MCF 10A (cell line): ENCODE measurements at places on chromosomes 12 and 14.

GRCh38 chr12:46519407-46519806, 146.8 kb upstream of the SLC38A2 start:
- no peak for DNase-seq

GRCh38 chr12:92921877-92922276, 7.2 kb downstream of the EEA1 start:
- no peak for DNase-seq

GRCh38 chr12:113162102-113163029, 12.8 kb downstream of the CFAP73 start:
- DNase-seq = peak; percentile 37

DNA sequence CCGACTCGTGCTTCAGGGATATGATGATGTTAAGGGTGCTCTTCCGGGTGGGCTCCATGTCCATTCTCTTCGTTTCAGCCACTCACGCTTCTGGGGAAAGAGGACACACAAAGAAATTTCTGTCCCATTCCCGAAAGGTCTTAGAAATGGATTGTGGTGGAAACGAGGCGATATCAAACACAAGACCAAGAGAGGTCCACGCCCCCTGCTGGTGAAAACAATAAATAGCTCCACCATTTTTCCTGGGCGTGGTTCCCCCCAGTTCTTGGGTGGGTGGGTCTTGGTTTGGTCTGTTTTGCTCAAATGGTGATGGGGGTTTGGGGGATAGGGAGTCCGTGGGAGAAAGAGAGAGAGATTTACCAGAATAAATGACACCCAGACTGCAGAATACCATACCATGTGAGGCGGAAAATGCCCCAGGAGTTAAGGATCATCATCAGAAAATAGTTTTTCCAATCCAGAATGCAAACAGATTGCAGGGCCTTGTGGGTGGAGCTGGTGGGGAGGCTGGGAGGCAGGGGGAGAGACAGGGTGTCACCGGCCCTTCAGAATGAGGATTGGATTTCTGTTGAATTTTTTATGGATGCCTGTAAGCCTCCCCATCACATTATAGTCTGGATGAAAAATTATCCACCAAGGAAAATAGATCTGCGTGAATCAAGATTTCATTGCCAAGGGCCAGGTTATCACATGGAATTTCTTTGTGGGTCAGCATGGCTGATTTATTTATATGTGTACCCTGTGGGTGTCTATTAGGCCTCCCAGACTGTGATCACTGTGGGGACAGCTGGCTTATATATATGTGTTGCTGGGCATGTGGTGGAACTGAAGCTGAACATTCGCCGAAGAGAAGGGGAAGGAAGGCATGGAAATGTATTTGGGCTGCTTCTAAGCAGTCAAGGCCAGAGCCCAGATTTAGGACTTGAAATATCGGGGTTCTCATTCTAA, 55.8 kb downstream of the SRRM4 start:
- DNase-seq = no peak

- no peak for DNase-seq
These were observed 12.9 kb downstream of the MMP14 start for GRCh38 chr14:22849212-22849819.

DNA sequence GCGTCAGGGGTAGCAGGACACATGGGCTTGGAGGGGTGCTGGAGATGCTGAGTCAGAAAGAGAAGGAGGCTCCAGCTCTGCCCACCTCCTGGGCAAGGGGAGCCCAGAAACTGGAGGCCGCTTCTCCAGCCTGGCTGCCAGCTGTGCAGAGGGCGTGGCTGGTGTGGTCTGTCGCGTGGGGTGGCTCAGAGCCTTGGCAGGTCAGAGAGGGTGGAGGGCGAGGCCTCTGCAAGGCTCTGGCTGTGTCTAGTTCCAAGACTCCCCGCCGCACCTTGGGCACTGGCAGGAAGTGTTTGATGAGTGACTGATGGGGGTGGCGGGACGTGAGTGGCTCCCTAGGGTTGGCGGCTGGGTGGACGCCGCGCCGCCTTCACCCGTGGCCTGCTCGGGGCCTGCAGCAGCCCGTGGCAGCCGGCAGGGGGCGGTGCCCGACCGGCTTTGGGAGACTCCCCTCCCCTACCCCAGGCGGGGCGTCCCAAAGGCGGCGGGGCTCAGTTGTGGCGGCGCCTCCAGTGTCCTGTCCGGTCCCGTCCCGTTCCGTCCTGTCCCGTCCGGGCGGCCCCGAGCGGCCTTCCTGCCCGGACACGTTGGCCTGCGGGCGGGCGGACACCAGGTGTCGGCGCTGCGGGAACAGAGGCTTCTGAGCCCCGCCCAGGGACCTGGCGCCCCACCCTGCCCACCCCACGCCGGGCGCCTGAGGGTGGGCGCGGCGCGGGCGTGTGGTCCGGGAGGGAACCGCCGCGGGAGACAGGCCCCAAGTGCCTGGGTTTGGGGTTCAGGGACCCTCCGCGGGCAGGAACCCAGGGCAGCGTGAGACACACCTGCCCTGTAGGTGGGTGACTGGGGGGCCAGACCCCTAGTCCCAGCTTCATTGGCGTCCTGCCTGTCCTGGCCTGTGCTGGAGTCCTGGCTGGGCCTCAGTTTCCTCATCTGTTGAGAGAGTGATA, 39.7 kb downstream of the KRT80 start:
- peak; percentile 91 for DNase-seq

GRCh38 chr12:116535241-116535640, 23.9 kb upstream of the MAP1LC3B2 start:
- no peak for DNase-seq

DNA sequence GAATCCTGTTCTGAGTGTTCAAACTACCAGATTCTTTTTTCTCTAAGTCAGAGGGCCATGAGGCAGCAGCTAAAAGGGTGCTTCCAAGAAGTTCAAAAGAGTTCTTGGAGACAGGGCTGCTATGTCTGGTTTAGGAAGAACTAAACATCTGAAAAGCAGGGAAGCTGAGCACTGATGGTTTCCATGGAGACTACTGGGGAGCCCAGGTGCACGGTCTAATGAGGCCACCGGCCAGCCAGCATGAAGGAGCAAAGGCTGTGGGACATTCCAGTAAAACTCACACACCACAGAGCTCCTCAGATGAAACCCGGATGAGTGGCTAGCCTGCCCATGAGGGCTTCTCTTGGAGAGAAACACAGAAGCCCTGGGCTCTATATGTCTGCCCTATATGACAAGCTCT, 97.3 kb downstream of the KCNK10 start:
- no peak for DNase-seq

- no peak for DNase-seq
These were observed 19.3 kb downstream of the OS9 start for GRCh38 chr12:57713209-57713608.

- DNase-seq = no peak
These were observed 96.5 kb upstream of the DAAM1 start for GRCh38 chr14:59091976-59092375.

GRCh38 chr12:29673346-29673745, 110.4 kb downstream of the TMTC1 start:
- peak; percentile 24 for DNase-seq

DNA sequence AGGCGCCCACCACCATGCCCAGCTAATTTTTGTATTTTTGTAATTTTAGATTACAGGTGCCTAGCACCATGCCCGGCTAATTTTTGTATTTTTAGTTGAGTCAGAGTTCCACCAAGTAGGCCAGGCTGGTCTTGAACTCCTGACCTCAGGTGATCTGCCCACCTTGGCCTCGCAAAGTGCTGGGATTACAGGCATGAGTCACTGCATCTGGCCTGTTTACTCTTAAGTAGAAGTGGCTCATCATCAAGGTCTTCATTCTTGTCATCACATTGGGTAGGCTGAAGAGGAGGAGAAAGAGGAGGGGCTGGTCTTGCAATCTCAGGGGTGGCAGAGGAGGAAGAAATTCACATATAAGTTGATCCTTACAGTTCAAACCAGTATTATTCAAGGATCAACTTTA, 152.4 kb upstream of the ATP2B1 start:
- peak; percentile 25 for DNase-seq

GRCh38 chr14:39175445-39176262, 600 bp downstream of the PNN start:
- DNase-seq = peak; percentile 27

GRCh38 chr12:112980491-112981158, 2.3 kb downstream of the OAS2 start:
- no peak for DNase-seq

DNA sequence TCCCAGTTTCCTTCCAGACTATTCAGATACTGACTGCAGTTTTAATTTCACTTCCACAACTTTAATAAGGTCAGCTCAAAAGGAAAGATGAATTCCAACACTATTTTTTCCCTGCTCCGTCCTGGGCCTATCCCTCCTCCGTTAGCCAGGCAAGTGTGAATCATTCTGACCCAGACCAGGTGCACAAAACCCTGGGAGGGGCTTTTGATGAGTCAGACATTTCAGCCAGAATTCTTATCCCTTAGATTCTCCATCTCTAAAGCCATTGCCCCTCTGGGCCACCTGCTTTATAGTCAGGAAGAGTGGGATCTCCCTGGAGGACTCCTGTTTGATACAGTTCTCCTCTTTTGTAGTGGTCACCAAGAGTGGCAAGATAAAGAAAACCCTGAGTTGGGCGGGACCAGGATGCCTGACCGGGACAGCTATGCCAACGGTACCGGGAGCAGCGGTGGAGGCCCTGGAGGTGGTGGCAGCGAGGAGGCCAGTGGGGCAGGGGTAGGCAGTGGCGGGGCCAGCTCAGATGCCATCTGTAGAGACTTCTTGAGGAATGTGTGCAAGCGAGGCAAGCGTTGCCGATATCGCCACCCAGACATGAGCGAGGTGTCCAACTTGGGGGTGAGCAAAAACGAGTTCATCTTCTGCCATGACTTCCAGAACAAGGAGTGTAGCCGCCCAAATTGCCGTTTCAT, 2.2 kb downstream of the ZC3H10 start:
- DNase-seq = peak; percentile 51

GRCh38 chr12:95997276-95997675, 1.1 kb upstream of the HAL start:
- no peak for DNase-seq

DNA sequence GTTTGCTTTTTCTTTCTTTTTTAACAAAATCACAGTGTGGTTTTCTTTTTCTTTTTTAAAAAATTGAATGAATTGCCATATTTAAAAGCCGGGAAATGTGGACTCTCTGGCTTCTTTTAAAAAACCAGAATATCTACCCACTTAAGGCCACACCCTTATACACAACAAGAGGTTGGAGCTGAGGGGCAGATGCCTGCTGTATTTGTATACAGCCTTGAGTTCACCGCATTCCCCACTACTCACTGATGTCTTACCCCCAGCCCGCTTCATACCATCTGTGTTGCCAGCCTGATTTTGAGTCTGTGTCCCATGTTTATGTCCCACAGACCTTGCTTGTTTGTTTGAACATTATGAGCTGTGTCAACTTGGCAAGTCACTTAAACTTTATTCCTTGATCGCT, 14.3 kb downstream of the JDP2 start:
- no peak for DNase-seq

- no peak for DNase-seq
These were observed 89.4 kb downstream of the UNC79 start for GRCh38 chr14:93520053-93520607.

DNA sequence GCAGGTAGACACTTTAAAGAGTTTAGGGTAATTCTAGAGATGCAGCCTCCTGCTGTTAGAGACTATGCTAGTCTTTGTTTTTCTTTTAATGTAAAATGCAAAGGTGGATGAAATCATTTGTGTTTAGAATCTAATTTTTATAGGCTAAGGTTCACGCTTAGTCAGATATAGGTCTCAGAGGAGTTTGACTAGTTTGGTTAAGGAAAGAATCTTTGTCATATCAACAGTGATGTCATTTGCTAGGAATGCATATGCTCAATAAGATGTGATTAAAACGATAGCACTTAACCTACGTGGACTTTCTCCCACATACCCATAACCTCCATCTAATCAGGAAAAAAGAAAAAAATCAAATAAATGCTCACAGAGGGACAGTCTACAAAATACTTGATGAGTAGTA, 859.3 kb upstream of the ATXN7L3B start:
- no peak for DNase-seq

GRCh38 chr12:106025129-106025528, 113.6 kb downstream of the NUAK1 start:
- no peak for DNase-seq

DNA sequence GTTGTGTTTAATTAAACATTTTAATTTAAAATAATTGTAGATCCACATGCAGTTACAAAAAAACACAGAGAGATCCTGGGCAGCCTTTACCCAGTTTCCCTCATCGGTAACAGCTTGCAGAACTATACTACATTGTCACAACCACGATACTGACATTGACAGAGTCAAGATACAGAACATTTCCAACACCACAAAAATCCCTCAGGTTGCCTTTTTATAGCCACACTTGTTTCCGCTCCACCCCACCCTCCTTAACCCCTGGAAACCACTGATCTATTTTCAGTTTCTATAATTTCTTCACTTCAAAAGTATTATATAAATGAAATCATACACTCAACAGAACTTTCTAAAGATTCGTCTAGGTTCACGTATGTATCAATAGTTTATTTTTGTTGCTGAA, 458.8 kb upstream of the SOX5 start:
- DNase-seq = no peak

GRCh38 chr12:47617476-47617875, 88.4 kb downstream of the RPAP3 start:
- no peak for DNase-seq

DNA sequence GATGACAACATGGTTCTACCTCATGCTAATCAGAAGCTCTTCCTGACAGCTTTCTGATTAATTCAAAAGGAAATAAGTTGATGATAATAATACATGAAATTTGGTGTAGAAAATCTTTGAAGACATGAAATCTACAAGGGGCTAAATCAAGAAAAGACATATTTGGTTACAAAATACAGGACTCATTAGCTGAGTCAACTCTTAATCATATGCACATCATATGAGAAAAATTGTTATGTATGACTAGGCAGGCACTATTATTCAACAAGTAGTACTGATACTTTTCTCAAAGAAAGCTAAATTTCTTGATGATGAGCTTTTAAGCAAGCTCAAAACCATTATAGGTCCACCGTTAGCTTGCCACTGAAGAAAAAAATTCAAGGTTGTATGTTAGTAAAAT, 7.1 kb downstream of the ABCC9 start:
- DNase-seq = no peak

DNA sequence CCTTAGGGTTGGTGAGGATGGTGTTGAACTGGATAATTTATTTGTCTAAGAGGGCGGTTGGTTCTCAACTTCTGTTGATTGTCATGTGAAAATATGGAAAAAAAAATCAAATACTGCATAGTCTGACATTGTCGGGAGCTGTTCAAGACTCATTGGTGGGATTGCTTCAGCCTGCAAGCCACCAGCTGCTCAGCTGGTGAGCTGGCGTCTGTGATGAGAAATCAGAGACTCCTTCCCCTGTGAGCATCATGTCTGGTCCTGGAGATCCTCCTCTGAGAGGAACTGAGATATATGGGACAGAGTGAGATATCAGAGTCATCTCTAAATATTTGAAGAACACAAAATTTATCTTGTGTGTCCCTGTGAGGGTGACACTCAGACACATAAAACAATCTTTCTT, 49.9 kb downstream of the TRIM9 start:
- DNase-seq = no peak

DNA sequence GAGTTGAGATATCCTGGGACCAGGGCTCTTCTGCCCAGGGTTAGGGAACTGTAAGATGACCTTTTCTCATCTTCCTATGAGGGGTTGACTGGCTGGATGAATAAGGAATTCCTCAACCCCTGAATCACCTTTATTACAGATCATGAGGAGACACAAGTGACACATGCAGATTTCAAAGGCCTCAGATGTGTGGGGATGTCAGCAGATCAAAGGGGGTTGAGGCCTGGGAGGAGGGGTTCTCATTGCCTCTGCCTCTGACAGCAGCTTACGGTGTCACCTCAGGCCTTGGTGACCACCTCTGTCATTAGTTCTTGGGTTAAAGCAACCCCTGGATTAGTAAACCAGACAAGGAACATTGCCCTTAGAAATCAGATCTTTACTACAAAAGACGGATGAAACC, 2.1 kb upstream of the KRT72 start:
- no peak for DNase-seq
